ENCODE measurements at places on chromosomes 6 and 20.
A peak's percentile ranks its signal among the peaks of the same experiment; 100 is the strongest.

GRCh38 chr6:52454556-52454955 lies 34.4 kb downstream of the EFHC1 start:
- no peak for DNase-seq

GRCh38 chr6:165298402-165298801 lies 11.0 kb downstream of the C6orf118 start:
- no peak for DNase-seq

DNA sequence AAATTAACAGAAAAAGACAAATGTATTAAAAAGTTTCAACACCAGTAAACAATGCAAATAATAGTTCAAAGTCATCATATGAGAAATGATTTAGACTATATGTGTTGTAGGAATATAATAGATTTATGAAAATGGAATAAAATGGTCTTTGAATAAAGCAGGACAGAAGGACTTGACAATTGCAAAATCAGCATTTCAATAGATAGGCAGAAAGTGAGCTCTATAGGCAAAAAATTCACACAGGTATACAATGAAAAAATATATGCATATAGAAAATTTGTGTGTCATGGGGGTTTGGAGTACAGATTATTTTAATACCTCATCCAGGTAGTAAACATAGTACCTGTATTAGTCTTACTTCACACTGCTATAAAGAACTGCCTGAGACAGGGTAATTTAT lies 571.1 kb upstream of the EYS start:
- no peak for DNase-seq

DNA sequence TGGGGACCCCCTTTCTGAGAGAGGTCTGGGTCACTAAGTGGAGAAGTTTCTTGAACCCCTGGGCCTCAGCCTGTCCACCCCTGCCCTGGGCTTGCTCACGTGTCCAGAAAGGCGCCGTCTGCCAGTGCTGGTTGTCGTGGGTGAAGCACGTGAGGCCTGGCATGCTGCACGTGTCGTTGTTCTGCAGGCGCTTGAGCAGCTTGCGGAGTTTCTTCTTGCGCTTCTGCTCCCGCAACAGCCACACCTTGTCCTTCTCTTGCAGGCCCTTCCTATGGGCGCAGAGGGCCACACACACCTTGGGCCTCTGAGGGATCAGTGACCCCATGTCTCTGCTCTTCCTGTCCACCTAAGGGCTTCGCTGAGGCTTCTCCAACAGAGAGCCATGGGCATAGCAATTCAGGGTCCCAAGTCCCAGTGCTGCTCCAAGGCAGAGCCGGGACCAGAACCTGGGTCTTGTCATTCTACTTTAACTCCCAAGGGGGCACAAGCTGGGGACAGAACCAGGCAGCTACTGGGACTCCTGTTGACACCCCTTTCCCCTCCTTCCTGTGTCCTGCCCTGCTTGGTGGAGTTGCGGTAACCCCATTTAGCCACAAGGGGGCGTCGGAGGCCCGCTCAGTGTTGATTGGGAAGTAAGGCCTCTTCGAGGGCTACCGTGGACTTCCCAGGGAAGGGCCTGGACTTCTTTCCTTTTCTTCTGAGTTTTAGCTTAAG lies 121.8 kb downstream of the SULF2 start:
- peak; percentile 68 for DNase-seq

DNA sequence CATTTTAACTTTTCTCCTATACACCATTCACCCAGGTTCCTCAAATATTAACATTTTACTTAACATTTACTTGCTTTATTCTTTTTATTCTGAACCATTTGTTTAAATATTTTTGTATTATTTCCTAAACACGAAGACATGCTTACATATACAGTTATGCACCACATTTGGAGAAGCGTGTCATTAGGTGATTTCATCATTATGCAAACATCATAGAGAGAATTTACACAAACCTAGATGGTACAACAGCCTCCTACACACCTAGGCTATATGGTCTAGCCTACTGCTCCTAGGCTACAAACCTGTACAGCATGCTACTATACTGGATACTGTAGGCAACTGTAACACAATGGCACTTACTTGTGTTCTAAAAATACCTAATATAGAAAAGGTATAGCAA lies 6.6 kb downstream of the TDP2 start:
- no peak for DNase-seq

- no peak for DNase-seq
Measured at GRCh38 chr6:134814076-134814695, 135.7 kb downstream of the ALDH8A1 start.

GRCh38 chr6:139801571-139802321 lies 427.3 kb upstream of the CITED2 start:
- no peak for DNase-seq

GRCh38 chr6:167574431-167575151 lies 249.7 kb downstream of the TTLL2 start:
- DNase-seq: no peak

DNA sequence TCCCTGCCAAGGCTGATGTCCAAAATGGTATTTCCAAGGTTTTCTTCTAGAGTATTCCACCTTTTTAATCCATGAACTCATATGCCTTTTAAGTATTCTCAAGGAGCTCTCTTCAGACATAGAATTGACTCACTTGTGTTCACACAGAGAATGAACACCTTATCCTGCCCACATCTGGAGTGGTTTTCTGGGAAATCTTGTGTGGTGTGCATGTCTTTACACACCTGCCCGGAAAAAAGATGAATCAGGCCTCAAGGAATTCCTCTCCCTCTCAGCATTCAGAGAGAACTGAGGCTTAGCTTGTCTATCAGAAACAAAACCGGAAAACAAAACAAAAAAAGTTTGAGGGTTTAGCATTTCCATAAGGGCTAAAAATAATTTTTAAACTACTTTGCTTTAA lies 148.8 kb downstream of the TFAP2A start:
- no peak for DNase-seq

- no peak for DNase-seq
Measured at GRCh38 chr20:44997668-44998067, 31.4 kb downstream of the STK4 start.

DNA sequence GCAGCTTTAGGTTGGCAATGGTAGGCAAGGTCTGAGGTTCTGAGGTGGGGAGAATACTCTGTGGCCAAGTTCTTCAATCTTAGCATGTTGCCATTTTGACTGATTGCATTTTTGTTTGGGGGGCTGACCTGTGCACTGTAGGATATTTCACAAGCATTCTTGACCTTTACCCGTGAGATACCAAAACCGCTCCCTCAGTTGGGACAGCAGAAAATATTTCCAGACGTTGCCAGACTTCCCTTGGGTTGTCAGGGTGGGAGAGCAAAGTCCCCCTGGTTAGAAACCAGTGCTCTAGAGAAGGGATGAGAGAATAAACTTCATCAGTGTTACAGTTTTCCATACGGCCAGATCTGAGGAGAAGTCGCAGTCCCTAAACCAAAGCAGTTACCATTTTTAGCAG lies 279.6 kb downstream of the TFAP2B start:
- no peak for DNase-seq

GRCh38 chr6:3306848-3307247 lies 48.1 kb downstream of the PSMG4 start:
- no peak for DNase-seq

- peak; percentile 23 for DNase-seq
Measured at GRCh38 chr6:35370124-35370741, 27.9 kb downstream of the PPARD start.
